Myocyte (in vitro differentiated cells): ENCODE measurements at places on chromosomes 3 and 15. TPM values are rescaled to one million over a fixed set of nuclear protein-coding genes. Genes with fewer than 3 reads are reported as not detected.
A peak's percentile ranks its signal among the peaks of the same experiment; 100 is the strongest.

GRCh38 chr15:76440441-76440840 lies 103.9 kb downstream of the ISL2 start:
- no peak for DNase-seq

DNA sequence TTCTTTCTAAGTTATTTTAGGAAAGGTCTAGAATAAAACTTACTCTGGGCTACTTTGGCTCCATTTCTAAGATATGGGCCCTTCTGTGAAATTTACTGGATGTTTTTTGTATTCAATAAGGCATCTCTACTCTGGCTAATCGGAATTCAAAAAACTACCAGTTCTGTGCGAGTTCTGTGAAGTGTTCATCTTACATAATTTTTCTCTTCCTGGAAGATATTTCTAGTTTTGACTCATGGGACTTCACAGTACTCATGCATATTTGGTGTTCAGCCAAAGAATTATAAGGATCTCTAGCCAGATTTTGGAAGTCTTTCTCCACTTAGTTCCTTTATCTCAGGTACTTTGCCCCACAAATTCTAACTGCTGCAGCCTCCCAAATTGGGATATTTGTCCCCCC lies 46.4 kb upstream of the MBNL1 start:
- DNase-seq: peak; percentile 32

DNA sequence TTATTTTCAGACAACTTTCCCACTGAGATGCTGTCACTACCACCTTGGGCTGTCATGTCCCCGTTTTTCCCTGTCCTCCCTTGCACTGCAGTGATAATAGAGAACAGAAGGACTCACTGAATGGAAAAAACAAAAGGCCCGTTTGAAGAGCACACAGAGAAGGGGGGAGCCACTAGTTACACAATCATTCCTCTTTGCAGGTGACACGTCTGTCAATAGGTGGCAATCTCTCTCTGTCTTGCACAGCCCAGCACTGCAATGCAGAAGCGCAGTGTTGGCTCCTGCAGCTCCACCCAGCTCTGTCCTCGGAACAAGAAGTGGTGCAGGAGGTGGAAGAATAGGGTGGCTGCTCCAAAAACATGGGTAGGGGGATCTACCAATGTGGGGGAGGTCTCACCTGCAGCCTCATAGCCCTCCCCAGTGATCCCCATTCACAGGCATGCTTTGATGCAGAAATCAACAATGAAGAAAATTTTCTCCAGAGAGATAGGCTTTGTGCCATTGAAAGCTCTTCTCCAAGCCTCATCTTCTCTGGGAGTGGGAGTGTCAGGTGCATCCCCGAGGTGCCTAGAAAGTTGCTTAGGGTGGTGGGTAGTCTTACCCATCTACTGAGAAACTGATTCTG lies 31.8 kb downstream of the FSTL1 start:
- DNase-seq: peak; percentile 43

TUSC7 gene
- total RNA-seq: not detected in 2 replicates

GRCh38 chr3:184696697-184697096 lies 15.2 kb downstream of the MAGEF1 start:
- no peak for DNase-seq

GRCh38 chr3:183295211-183295610 lies 42.2 kb downstream of the B3GNT5 start:
- peak; percentile 63 for DNase-seq

GRCh38 chr3:13012221-13012691 lies 61.0 kb downstream of the IQSEC1 start:
- peak; percentile 87 for DNase-seq

GRCh38 chr15:81111510-81112470 lies 22.3 kb upstream of the CFAP161 start:
- DNase-seq: no peak

BCL6 gene
- 86.6 and 95.7 TPM in 2 replicates for total RNA-seq

ATP13A5 gene
- total RNA-seq: not detected in 2 replicates

DNA sequence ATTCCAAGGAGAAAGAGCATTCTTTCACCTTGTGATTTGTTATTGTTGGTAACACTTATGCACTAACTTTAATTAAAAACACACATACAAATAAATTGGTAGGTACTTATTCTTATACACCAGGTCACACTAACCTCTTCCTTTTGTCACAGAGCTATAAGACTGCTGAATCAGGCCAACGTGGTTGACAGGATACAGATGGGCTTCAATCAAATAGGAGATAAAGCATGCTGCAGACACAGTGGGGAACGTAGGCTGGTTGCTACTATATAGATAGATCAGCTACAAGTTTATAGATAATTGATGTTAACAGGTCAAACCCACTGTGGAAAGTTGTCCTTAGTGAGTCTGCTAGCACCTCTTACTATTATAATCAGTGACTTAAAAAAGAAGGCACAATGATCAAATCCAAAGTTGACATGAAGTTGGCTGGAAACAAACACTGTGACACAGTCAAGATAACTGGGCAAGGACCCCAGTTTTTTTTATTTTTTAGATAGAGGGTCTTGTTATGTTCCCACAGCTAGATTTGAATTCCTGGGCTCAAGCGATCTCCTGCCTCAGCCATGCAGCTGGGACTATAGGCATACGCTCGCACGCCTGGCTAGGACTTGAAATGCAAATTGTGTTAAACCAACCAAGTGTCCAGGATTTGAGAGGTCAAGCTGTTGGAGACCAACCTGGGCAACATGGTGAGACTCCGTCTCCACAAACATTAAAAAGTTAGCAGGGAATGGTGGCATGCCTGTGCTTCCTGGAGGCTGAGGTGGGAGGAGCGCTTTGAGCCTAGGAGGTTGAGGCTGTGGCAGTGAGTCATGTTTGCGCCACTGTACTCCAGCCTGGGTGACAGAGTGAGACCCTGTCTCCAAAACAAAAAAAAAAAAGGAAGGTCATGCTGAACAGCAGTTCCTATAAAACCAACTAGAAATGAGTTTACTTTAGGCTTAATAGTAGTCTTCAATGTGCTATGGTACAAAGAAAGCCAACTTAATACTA lies 97.9 kb upstream of the MEX3B start:
- DNase-seq: no peak

TFG gene
- 118 and 127 TPM in 2 replicates for total RNA-seq

GRCh38 chr3:169259134-169259533 lies 404.4 kb downstream of the MECOM start:
- no peak for DNase-seq

- DNase-seq: no peak
These were observed 18.9 kb downstream of the EBLN2 start for GRCh38 chr3:73080216-73080966.

DNA sequence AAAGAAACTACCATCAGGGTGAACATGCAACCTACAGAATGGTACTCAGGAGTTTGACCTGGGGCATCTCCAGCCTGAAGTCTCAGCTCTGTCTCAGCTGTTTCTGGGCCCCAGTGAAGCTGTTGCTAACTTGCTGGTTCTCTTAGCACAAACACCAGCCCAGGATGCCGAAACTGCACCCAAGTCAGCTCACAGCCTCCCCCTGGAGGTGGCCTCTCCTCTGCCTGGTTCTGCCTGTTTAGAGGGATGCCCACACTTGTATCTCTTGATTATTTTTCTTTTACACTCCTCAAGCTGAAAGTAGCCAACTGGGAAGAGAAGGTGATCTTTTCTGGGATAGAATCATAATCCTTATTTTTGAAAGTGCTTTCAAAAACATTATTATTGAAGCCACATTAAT lies 289.0 kb upstream of the RASGRP1 start:
- DNase-seq: peak; percentile 60

GRCh38 chr3:138371070-138371965 lies 22.9 kb downstream of the MRAS start:
- DNase-seq: peak; percentile 41

GRCh38 chr3:71721651-71722157 lies 3.5 kb downstream of the EIF4E3 start:
- no peak for DNase-seq

U2SURP gene
- total RNA-seq: 47.2 and 56.4 TPM in 2 replicates

GRCh38 chr15:73865379-73865778 lies 8.0 kb upstream of the TBC1D21 start:
- DNase-seq: no peak

DNA sequence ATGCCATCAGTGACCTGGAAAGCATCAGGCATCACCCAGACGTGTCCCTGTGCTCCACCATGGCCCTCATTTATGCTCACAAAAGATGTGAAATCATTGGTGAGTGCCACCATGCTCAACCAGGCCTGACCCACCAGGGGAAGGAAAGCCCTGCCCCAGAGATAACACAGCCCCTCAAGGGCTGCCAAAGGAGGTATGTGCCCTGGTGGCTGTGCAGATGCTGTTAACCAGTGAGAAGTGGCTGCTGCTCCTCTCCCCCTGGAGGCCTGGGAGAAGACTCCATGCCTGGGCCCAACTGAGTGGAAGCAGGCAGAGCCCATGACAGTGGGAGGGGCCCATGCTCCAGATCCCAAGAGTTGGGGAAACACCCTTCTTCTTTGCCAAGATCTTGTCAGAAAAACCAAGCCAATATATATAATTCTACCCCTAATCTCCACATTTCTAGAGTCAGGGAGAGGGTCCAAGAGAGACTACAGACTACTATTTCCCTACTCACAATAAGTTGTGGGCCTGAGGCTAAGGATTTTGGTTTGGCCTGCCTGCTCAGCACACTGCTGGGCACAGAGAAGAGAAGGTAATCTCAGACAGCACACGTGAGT lies 2.7 kb downstream of the TTC21A start:
- DNase-seq: no peak

GRCh38 chr3:157498371-157498770 lies 4.8 kb downstream of the VEPH1 start:
- no peak for DNase-seq

DNA sequence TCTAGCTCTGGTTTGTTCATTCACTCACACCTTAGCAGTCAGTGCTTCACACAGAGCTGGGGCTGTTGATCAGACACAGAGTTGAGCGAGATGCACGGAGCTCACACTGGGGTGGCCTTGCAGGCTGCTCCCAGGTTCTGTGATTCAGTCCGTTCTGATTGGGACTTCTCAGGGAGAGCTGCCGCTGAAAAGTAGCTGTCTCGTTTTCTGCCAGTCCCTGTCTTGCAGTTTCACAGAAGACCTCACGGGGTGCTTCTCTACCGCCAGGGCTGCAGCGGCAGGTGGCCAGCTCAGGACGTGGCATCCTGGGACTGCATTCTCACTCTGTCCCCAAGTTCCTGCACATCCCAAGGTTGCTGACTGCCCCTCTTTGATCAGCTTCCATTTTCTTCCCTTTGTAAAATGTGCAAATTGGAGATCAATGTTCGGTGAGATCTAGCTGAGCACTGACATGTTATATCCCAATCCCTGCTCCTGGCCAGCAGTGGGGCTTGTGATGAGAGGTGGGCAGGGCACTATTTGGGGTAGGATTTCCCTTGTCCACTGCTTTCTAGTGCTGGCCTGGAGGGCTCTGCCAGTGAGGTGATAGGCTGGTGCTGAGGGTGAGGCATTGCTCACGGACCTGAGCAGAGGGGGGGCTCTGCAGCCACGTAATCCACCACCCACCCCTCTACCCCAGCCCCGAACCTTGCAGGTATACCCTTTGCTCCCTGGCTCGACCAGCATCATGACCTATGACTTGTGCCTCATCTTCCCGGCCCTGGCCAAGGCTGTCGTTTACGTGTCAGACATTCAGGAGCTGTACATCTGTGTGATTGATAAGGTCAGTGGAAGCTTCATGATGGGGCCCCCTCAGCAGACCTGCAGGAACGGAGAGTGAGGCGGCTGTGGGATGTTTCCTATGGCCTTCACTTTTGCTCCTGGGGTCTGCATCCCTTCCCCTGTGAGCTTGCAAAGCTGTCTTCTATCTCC lies 5.3 kb upstream of the TXNRD3 start:
- DNase-seq: peak; percentile 13

DNA sequence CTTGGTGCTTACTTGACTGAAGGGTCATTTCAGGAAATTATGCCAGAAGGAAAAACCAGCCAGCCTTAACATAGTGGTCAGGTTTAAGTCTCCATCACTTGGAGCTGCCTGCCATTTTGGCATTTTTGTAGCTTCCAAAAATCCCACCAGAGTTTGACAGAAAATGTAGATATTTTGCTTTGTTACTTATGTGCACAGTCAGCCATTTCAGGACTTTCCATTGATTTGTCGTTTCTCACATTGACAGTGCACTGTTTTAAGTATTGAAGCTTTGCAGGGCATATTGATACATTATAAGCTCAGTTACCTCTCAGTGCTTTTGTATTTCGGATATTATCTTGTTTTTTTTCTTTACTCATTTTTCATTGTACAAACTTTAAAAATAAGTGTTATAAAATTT lies 89.0 kb upstream of the ANKRD34C start:
- DNase-seq: no peak

- peak; percentile 12 for DNase-seq
These were observed 325.0 kb downstream of the RBMS3 start for GRCh38 chr3:29605845-29606244.

DNA sequence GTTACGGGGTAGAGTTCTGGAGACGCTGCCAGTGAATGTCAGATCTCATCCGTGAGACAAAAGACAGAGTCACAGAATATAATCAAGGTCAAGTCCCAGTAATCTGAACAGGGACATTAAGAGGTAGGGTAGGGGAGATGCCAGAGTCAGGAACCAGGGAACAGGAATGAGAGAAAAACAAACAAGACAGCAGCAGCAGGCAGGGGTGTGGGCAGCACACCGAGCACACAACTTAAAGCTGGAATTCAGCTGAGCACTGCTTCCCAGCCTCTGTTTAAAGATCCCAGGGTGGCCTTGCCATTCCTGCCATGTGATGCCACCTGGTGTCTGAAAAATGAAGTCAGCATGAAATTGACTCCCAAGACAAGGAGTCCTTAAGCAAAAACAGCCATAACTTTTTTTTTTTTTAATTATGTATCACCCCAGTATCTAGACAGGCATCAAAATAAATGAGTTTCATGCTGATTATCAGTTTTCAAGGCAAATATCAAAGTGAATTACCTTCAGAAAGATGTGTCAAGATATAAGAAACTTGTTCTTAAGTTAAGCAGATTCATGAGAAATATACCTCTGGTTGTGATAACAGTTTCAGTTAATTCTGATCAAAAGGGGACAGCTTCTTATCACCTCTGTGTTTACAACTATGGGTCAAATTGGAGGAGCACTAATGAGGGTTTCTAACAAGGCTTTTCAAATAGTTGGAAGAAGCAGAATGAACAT lies 203.7 kb downstream of the SLC9A9 start:
- peak; percentile 83 for DNase-seq

SNX33 gene
- 17.0 and 19.5 TPM in 2 replicates for total RNA-seq

STRA6 gene
- not detected in 2 replicates for total RNA-seq

DNA sequence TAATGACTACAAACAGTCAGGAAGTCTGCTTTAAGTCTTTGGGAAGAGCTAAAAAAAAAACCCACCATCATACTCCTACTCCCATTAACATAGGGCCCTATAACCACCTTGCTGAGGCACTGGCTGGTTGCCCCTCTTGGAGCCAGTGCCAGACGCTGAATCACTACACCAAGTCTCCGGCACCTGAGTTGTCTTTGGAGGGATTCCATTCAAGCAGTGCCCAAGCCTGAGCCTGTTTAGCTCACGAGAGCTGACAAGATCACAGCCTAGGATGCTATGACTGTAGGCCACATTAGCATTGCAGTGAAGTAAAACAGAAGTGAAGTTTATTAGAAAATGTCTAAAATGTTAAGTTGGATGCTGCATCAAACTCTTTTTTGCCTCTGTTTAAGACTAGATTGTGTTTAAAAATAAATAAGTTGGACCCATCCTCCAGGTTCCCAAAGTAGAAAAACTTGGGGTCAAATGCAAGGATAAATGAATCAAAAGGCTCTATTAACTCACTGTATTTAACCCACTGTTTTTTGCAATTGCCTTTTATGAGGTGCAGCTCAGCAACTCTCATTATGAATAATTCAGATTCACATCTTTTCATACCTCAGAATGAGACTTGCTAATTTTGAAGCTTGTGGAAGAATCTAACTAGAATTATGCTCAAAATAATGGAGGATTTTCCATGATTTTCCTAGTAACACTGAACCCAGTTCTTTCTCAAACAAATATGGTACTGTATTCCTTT lies 461.9 kb downstream of the FOXP1 start:
- DNase-seq: no peak

LRRC15 gene
- total RNA-seq: 0.16 TPM in 1 of 2 replicates, not detected in the other
